Stimulated activated CD8-positive, alpha-beta memory T cell treated with anti-CD3 and anti-CD28 coated beads, Interleukin-4, amount 100 ng/mL, for 1 hour (primary cell): ENCODE measurements at places on chromosomes 5 and 9.

DNA sequence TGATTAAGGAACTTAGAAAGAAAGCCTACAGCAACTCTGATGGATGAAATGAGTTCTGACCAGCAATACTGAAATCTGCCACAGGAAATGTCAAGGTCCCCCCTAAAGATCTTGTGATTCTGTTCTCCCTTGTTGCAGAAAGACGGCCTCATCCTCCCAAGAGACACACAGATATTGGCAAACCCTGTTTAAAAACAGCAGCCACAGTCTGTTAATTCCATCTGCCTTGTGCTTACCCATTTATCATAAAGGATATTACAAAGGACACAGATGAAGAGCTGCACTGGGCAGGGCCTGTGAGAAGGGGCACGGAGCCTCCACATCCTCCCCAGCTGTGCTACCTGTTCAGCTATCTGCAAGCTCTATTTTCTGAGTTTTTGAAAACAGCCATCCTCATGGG lies 15.2 kb downstream of the RAPGEF1 start:
- no peak for DNase-seq

GRCh38 chr5:14450018-14450524 lies 131.5 kb upstream of the OTULINL start:
- no peak for DNase-seq

- no peak for DNase-seq
These were observed 19.8 kb downstream of the JADE2 start for GRCh38 chr5:134545070-134545868.

DNA sequence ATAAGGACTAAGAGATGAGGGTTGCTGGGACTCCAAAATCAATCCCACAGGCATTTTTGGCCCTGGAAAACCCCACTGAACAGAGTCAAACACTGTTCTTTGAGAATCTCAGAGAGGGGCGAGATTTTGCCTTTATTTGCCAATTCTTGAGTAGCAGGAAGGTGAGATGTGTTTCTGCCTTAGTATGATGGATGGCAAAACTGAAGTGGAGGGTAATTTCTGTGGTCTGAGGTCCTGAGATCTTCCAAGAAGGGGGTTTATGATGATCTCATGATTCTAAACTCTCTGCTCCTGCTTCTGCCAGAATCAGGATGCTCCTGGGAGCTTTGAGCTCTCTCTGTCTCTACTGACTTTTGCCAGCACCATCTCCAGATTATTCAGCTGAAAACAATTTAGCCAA lies 174.8 kb upstream of the CLINT1 start:
- no peak for DNase-seq

DNA sequence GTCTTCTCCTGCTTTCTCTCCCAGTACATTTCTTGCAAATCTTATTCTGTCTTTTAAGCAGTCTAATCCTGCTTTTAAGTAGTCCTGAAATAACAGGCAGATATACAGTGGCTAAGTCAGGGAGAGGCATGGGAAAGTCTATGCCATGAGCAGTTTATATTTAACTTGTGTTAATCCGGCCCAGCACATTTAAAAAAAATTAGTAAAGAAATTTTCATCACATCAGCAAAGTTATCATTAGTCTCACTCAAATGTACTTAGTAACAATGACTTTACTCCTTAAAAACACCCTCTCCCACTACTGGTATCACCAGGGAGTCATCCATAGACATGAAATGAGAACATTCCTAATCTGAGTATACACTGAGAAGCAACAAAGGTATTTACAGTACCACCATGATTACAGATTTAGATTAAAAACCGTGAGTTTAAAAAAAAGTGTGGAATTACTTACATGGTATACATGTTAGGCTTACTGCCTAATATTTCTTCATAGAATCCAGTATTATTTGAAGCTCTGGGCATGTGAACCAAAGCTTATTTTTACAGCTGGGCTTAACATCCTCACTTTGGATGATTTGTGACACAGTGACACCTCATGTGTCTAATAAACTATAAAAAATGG lies 75.9 kb upstream of the DAB2 start:
- no peak for DNase-seq

GRCh38 chr5:34484216-34484920 lies 171.8 kb upstream of the RAI14 start:
- DNase-seq = no peak

DNA sequence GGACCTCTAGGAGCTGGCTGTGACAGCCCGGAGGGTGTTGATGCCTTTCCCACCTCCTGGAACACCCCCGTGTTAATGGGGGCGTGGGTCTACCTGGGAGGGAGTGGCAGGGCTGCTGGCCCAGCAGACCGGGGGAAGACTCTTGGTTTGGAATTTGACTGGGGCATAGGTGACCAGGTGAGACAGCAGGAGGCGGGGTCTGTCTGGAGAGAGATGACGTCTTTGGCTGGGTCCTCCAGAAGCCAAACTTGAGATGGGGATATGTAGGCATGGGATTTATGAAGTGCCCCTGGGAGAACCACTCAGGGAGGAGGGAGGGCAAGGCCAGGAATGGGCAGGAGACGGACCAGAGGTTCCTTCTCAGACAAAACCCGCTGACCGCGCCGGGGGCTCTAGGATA lies 42.6 kb downstream of the NEK6 start:
- no peak for DNase-seq

DNA sequence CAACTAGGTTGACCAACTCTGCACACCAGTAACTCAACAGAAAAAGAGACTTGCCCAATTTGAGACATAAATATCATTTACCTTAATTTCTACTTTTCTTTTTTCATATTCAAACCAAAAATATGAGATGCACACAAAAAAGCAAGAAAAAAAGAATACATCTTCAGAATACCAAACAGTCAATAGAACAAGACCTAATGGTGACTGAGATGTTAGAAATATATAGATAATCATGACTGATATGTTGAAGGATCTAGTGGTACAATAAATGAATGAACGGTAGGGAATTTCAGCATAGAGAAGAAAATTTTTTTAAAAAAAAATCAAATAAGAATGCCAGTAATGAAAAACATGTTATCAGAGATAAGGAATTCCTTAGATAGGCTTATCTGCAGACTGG lies 29.1 kb upstream of the ATG10 start:
- no peak for DNase-seq

GRCh38 chr9:73871636-73872035 lies 625.5 kb upstream of the RORB start:
- DNase-seq = no peak

GRCh38 chr5:30879887-30880286 lies 313.6 kb upstream of the CDH6 start:
- DNase-seq = no peak

- DNase-seq = no peak
These were observed 197.7 kb downstream of the TENT4A start for GRCh38 chr5:6910950-6911349.

DNA sequence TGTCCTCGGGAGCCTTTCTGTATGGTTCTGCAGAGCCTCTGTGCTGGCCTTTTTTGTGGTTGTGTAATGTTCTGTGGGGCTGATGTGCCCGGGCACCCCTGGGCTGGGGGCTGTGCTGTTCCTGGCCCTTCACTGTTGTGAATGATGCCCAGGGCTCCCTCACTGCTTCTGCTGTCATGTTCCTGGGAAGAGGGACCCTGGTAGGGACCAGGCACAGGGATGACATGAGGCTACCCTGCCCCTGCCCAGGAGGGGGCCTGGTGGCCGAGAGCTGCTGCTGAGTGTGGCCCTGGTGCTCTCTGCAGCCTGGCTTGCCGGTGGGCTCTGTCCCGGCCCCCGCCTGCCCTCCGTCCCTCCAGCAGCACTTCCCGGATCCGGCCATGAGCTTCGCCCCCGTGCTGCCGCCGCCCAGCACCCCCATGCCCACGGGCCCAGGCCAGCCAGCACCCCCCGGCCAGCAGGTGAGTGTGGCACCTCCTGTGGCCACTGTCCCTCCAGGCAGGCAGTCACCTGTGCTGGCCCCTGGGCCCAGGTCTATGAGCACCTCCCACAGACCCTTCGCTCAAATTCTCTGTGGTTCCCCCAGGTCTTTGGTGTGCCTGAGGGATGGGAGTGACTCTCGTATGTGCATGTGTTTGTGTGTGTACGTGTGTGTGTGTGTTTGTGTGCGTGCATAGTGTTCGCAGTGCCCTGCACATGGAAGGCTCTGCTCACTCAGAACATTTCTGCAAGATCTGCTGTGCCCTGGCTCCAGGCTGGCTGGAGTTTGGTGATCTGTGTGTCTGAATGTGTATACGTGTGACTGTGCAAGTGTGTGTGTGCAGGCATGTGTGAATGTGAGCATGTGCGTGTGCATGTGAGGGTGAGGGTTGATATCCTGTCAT lies 72.3 kb downstream of the WNK2 start:
- no peak for DNase-seq

DNA sequence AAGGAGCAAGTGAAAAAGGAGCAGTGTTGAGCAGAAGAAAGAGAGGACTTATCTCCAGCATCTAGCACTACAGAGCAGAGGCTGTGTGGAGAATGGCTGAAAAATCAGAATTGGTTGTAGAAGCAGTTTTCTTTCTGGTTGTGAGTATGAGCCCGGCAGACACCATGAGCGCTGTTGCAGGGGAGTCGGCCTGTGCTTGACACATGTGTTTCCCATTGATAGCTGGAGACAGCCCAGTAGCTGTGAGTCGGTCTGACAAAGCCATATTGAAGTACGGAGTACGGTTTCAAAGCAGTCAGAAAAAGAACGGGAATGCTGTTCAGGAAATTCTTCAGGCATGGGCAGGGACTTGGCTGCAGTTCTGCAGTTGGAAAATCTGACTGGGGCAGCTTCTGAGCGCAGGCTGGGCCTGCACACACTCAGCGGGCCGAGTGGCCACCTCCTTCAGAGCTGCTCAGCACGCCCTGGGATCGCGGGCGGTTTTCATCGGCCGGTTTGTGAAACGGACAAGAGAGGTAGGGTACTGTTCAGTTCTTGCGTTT lies at the start of gene SGCD:
TSS of gene SGCD (plus strand) at position 447 of the 542 bp plus-strand sequence.
- no peak for DNase-seq

DNA sequence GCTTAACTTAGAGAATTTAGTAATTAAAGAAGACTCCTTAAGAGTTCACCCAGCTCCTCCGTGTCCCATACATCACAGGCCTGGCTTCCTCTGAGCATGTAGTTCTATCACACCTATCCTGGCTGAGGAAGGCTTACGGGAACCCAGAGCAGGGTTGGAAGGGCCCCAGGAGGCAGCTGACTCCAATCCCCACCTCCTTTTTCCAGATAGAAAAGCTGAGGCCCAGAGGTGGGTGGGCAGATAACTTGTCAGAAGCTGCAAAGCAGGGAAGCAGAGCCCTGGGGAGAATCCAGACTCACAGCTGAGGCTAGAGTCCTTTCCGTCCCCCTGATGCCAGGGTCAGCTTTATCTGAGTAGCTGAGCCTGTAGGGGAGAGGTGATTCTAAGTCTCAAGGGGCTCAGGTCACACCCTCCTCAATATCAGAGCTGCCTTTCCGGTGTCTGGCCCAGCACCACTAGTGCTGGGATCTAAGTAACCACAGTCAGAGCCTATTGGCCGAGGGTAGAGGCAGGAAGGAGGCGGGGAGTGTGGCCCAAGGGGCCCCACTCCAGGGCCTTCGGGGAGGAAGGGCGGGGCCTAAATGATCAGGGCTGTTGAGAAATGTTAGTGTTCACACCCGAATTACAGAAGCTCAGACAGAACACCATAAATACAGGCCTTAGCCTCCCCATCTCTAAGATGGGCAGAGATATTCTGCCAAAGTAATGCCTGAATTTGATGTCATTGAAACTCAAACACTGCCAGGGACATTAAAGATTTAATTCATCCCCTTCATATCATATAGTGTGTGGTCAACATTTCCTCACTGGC lies 9.9 kb downstream of the CCDC69 start:
- peak; percentile 73 for DNase-seq

DNA sequence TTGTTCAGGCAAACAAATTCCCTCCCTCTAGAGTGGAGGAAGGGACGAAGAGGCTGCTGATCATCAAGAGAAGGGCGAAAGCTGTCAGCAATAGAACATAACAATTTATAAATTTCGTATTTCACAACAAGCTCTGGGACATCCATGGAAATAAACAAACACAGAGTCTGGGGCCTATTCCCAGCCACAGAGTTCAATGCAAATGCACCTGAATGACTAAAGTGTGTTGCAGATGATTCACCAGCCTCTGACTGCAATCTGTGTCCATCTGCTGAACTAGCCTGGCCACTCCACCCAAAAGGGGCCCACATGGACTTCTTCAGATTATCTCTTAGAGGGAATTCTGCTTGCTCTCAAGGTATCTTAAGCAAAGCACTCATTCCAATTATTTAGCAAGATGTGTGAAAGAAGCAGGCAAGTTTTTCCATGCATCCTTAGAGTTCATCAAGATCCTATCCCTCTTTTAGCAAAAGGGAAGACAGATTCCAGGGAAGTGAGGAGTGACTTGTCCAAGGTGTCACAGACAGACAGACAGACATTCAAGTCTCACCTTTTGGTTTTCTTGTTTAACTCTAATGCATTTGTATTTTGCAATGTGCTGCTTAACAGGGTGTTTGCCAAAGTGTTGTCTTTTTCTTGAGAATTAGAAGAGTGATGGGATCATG lies 307.8 kb upstream of the PAPPA start:
- DNase-seq = no peak

DNA sequence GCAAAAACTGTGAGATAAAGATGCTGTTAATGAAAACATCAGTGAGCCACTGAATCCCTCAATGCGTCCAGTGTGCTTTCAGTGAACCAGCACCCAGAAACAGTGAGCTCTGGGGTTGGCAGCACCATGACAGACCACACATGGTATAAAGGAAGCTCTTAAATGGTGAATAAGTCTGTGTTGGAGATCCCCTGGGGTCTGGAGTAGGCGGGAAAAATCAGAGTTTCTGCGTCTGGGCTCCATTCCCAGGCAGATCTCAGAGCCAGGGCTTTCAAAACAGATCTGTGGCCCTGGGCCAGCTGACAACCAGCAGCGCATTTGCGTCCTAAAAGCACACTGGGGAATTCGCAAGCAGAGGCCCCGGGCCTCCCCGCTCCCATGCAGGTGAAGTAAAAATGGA lies 233.5 kb downstream of the FRMD3 start:
- DNase-seq = no peak

DNA sequence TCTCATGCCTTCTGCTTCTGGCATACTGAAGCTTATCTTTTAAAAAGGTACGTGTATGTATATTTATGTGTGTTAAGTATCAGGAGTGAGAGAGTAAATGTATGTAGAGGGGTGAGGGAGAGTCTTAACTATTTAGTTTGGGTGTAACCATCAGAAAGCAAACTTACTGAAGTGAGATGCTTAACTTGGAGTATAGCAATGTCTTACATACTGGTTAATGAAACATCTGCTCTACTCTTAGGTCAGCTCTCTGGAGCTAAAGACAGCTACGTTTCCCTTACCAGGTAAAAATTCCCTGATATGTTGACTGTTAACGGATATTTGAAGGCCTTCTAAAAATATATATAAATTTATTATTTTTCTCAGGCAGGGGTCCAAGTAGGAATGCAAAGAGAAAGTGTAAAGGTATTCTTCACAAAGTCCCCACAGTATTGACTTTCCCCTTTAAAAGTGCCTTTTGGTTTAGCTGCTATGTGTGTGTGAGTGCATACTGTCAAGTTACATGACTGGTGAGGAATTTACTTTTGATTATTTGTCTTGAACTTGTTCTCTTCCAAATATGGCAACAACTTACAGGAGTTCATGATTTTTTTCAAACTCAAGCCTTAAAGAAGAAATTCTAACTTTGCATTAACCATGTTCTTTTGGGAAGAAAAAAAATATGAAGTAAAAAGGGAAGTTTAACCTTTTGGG lies 12.3 kb upstream of the C5orf24 start:
- DNase-seq = no peak
